ENCODE measurements at places on chromosomes 11 and 22.

GRCh38 chr11:701741-702461 is 4.1 kb upstream of the EPS8L2 start:
- no peak for DNase-seq

DNA sequence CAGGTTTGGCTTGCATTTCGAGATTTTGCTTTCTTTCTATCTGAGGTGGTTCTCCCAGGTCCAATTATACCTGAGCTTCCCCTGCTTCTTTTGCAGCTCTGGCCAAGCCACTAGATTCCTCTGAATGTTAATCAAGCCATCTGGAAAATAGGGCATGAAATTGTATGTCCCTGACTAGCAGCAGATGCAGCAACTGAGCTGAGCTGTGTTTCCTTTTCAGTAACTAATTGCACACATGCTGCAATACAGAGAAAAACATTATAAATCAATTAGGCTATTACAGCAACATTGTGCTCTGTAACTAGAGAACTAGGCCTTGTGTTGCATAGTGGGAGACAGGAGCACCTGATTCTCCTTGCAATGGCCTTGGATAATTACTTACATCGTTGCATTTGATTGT is 408.3 kb downstream of the ETS1 start:
- no peak for DNase-seq

GRCh38 chr11:76609736-76610370 is 60.7 kb downstream of the LRRC32 start:
- no peak for DNase-seq

GRCh38 chr11:120867024-120867423 is 156.9 kb upstream of the TBCEL start:
- DNase-seq, result no peak

- DNase-seq, result no peak
Observed at GRCh38 chr11:76649851-76650372, 20.6 kb downstream of the LRRC32 start.

- DNase-seq, result no peak
Observed at GRCh38 chr11:12707500-12707880, 33.3 kb downstream of the TEAD1 start.
